Activated T-helper 1 cell treated with anti-CD3 and anti-CD28 coated beads, Interleukin-12 subunit alpha, Interleukin-12 subunit beta, Interleukin-2, Interleukin-4 antibody, amounts not matched to agents 30 ng/mL and 10 ng/mL and 1 ng/mL, durations not matched to agents 14 hours and 24 hours and 36 hours (primary cell): ENCODE measurements at places on chromosomes 1 and 21.
A peak's percentile ranks its signal among the peaks of the same experiment; 100 is the strongest.

GRCh38 chr1:192832492-192832891 lies 23.7 kb downstream of the RGS2 start:
- H3K27ac ChIP-seq = no peak overlapping the region
- no peaks in the 10 kb centered on the region for H3K36me3 ChIP-seq
- H3K4me3 ChIP-seq = no peak overlapping the region
- no peaks in the 10 kb centered on the region for H3K4me1 ChIP-seq

GRCh38 chr1:181219938-181220337 lies 131.4 kb downstream of the IER5 start:
- H3K36me3 ChIP-seq = no peaks in the 10 kb centered on the region
- no peaks in the 10 kb centered on the region for H3K27me3 ChIP-seq
- no peak overlapping the region for H3K27ac ChIP-seq
- no peak for DNase-seq

GRCh38 chr1:93614986-93615581 lies 66.6 kb downstream of the BCAR3 start:
- DNase-seq = no peak
- H3K4me1 ChIP-seq = peaks cover 22% of the 10 kb centered on the region
- peaks cover 41% of the 10 kb centered on the region for H3K27me3 ChIP-seq
- peak overlapping the region; percentile 72 for H3K27ac ChIP-seq

DNA sequence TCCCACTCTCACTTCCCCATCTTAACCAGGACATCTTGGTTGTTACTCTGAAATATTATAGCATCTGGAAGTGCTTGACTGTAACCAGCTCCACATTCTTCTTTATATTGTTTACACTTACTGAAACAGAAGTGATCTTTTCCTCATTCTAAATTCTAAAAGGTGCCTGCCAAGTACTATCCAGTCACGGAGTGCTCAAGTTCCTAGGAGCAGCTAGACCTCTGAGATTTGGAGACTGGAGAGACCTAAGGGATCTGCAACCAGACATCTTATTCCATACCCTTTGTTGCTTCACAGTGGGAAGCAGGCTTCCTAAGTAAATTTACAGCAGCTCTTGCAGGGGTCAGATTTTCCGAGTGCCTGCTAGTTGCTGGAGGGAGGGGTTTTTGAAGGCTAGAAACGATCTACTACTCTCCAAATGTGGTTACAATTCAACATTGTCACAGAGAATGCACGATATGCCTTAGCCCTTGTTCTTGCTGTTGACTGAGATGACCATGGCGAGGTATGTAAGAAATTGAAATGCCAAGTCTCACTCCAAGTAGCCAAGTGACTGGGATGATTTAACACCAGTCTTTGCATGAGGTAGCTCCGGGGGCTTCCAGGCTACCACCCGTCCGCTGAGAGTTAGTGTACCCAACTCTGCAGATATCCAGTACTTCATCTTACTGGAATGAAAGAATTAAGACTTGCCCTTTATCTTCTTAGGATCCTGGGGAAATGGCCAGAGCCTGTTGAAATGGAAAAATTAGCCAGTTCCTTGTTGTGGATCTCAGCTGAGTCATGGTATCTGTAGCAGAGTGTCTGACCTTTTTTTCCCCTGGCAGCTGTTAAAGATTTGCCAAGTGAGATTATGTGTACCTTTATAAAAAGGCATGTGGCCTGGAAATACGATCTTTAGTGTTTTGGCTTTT lies 150.8 kb downstream of the MAST2 start:
- H3K4me1 ChIP-seq = no peaks in the 10 kb centered on the region
- no peak overlapping the region for H3K27ac ChIP-seq
- H3K27me3 ChIP-seq = no peaks in the 10 kb centered on the region
- H3K4me3 ChIP-seq = no peak overlapping the region

DNA sequence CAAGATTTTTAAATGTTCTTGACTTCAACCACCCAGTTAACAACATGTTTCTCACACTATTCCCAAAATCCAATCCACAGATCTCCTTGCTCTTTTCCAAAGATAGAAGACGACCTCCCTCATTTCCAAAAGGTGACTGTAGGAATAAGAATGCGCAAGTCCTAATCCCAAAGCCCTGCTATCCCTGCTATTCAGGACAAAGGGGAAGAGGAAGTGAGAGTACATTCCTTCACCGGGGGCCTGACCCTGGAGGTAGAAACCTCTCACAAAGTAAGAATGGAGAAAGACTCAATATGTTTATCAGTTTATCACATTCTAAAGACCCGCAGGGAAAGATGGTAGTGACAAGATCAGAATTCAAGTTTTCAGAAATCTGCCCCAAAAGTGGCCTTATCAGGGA lies 55.7 kb downstream of the PLEKHA6 start:
- no peak overlapping the region for H3K27ac ChIP-seq
- H3K36me3 ChIP-seq = no peaks in the 10 kb centered on the region
- no peak for DNase-seq
- H3K27me3 ChIP-seq = peaks cover 13% of the 10 kb centered on the region
- H3K4me3 ChIP-seq = no peak overlapping the region

GRCh38 chr1:32414186-32414886 lies 20.1 kb upstream of the BSDC1 start:
- H3K4me3 ChIP-seq = no peak overlapping the region
- H3K36me3 ChIP-seq = no peaks in the 10 kb centered on the region
- no peak overlapping the region for H3K27ac ChIP-seq
- DNase-seq = no peak
- H3K27me3 ChIP-seq = peaks cover 18% of the 10 kb centered on the region

DNA sequence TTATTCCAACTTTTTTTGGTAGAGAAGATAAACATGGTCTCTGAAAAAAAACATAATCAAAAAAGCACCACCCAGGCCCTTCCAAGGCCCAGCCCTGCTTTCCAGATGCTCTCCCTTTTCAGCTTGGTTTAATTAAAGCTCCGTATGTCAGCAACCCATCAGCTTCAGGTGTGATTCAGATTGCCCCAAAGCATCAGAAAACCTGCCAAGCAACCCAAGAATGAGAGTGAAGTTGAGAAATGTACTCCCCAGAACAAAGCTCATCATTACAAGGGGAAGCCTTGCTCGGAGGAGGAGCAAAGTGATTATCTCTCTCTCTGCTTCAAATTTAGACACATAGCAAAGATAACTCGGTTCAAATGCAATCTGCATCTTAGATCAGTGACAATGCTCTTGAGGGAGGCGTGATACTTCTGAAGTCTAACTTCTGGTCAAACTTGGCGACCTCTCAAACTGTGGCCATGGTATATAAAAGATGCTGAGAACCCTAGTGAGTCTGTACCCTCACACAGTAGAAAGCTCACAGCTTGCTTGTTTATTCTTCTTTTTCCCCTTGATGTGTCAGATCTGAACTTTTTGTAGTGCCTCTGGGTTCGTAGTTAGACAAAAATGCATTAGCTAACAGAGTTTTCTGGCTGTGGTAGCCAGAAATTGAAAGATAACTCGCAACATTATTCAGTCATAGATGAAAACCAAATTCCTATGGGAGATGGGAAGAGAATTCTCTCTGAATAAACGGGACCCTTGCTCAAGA lies 63.3 kb upstream of the ZC3H11B start:
- no peak overlapping the region for H3K27ac ChIP-seq
- H3K4me1 ChIP-seq = no peaks in the 10 kb centered on the region
- H3K36me3 ChIP-seq = no peaks in the 10 kb centered on the region
- no peak for DNase-seq

GRCh38 chr1:10387677-10388386 lies 11.0 kb upstream of the PGD start:
- no peaks in the 10 kb centered on the region for H3K36me3 ChIP-seq
- H3K4me3 ChIP-seq = no peak overlapping the region
- H3K27ac ChIP-seq = no peak overlapping the region
- H3K27me3 ChIP-seq = no peaks in the 10 kb centered on the region

DNA sequence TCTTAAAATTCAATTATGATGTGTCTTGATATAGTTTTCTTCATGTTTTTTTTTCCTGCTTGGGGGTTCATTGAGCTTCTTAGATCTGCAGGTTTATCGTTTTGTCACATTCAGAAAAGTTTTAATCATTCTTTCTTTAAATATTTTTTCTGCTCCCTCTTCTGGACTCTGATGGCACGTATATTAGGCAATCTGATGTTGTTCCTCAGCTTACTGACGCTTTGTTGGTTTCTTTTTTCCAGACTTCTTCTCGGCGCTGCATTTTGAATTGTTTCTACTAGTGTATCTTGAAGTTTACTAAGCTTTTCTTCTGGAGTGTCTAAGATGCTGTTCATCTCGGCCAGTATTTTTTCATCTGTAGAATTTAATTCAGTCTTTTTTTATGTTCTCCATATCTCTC lies 44.8 kb upstream of the FMOD start:
- peaks cover 18% of the 10 kb centered on the region for H3K27me3 ChIP-seq
- no peaks in the 10 kb centered on the region for H3K36me3 ChIP-seq
- no peak overlapping the region for H3K27ac ChIP-seq

DNA sequence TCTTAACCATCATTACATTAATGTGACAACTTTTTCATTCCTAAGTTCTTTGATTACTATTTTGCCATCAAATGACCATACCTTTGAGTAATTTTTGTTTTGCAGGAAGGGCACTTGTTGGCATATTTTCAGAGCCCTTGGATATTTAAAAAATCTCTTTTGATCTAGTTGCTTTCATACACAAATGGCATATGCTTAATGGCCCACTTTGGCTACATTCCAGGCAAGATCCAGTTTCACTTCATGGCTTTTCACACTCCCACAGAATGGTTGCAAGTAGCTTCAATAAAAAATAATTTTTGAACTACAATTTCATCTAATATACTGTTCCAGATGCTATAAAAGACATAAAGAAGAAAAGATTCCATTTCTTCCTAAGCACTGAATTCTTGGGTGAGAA lies 18.1 kb downstream of the ADAM30 start:
- no peak for DNase-seq
- no peaks in the 10 kb centered on the region for H3K4me1 ChIP-seq
- no peak overlapping the region for H3K27ac ChIP-seq
- no peak overlapping the region for H3K4me3 ChIP-seq
- no peaks in the 10 kb centered on the region for H3K36me3 ChIP-seq

GRCh38 chr21:44017601-44018000 lies 5.5 kb downstream of the TRAPPC10 start:
- H3K36me3 ChIP-seq = peaks cover 21% of the 10 kb centered on the region
- H3K27ac ChIP-seq = peak overlapping the region; percentile 61
- no peak for DNase-seq
- peaks cover 79% of the 10 kb centered on the region for H3K4me1 ChIP-seq
- no peaks in the 10 kb centered on the region for H3K27me3 ChIP-seq
